Epithelial cell of umbilical artery (primary cell): ENCODE measurements at places on chromosomes 5 and 9. TPM values are rescaled to one million over a fixed set of nuclear protein-coding genes. Genes with fewer than 3 reads are reported as not detected.

Gene OR1L4
- total RNA-seq, result not detected in 2 replicates

Gene OR13C8
- not detected in 2 replicates for total RNA-seq

Gene CCDC183
- under 0.01 and 0.46 TPM in 2 replicates for total RNA-seq

Gene SPINK7
- total RNA-seq, result not detected in 2 replicates

Gene KIF4B
- total RNA-seq, result 0.30 and 0.32 TPM in 2 replicates

Gene CSF2
- total RNA-seq, result not detected in 2 replicates

Gene CYSTM1
- 10.1 and 16.7 TPM in 2 replicates for total RNA-seq

Gene C9orf152
- not detected in 2 replicates for total RNA-seq

Gene SOX30
- not detected in 2 replicates for total RNA-seq

Gene ANXA2R
- 3.6 and 3.8 TPM in 2 replicates for total RNA-seq
